ENCODE measurements at places on chromosomes 12 and 14.

GRCh38 chr14:104174051-104174450 lies 35.7 kb downstream of the KIF26A start:
- no peak for DNase-seq

- DNase-seq, result peak; percentile 25
Measured at GRCh38 chr12:110575326-110575725, 7.8 kb downstream of the PPTC7 start.

- DNase-seq, result no peak
Measured at GRCh38 chr12:701896-702539, 38.8 kb upstream of the NINJ2 start.

DNA sequence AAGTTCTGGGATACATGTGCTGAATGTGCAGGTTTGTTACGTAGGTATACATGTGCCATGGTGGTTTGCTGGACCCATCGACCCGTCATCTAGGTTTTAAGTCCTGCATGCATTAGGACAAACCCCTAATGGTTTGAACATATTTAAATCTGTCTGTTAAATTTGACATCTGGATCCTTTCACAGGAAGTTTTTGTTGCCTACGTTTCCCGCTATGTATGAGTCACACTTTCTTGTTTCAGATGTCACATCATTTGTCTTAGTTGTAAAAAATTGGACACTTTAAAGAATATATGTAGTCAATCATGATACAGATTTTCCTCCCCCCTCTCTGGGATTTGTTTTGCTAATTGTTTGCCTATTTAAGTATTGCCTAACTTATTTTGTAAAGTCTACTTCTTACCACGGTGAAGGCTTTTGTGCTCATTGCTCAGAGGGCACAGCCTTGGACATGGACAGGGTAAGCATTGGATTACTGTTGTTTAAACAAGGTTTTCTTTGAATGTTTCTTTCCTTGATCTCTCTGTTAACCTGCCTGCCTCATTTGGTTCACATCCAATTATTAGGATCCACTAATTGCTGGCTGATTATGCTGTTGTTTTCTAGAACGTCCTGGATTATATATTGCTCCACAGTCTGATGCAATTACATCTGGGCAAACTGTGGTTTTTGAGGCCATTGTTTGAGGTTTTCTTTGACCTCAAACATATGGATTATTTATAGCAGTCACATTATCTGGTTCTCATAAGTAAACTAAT lies 1441.4 kb downstream of the AACS start:
- DNase-seq, result peak; percentile 16

GRCh38 chr12:3523728-3524127 lies 32.7 kb downstream of the PRMT8 start:
- DNase-seq, result no peak

DNA sequence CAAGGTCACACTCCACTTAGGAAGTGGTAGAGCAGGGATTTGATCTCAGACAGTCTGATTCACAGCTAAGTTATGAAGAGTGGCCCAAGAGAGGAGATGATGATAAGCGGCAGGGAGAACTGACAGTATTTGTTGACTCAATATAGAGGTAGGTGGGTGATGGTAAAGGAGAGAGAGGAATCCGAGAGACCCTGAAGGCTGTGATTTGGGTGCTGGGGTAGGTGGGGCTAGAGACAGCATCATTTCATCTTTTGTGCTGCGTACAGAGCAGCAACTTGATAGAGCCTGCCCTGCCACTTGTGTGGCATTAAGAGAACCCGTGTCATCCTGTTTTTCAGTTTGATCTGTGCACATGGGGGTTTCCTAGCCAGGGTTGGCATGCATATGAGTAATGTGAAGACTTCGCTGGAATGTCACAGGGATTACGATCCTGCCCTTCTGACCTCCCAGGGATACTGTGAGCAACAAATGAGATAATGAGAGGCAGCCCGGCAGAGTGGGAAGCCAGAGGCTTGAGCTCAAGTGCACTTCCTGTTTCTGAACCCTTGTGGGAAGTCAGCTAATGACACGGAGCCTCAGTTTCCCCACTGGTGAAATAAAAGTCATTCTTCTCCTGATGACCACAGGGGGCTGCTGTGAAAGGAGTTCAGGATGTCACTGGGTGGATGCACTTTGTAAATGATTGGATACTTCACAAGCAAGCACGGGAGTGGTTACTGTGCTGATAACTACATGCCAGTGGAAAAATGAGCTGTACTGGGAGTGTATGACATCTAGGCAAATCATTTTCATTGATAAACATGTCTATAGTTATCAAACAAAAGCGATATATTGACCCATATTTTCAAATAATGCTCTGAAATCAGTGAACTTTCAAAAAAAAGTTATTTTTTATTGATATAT lies 59.5 kb upstream of the IGF1 start:
- DNase-seq, result peak; percentile 32

- peak; percentile 72 for DNase-seq
Measured at GRCh38 chr12:77521508-77522115, 309.1 kb upstream of the NAV3 start.

- no peak for DNase-seq
Measured at GRCh38 chr12:1698720-1699119, 7.8 kb downstream of the ADIPOR2 start.

DNA sequence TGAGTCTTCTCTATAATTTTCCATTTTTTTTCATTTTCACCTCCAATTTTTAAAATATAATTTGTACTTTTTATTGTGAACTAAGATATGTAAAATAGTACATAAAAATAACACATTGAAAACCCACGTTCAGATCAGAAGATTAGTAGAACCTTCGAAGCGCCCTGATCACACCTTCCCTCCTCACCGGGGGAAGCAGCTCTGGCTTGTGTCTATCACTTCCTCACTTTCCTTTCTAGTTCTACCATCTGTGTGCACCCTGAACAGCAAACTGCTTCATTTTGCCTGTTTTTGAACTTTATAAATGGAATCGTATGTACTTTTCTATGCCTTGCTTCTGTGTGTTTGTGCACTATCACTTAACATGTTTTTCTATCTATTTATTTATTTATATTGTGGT lies 11.8 kb upstream of the CD27 start:
- no peak for DNase-seq

- DNase-seq, result no peak
Measured at GRCh38 chr14:100612986-100613385, 25.8 kb upstream of the BEGAIN start.

- no peak for DNase-seq
Measured at GRCh38 chr12:120075034-120075616, 41.4 kb downstream of the RAB35 start.

GRCh38 chr12:78155546-78155945 lies 324.9 kb downstream of the NAV3 start:
- DNase-seq, result no peak

DNA sequence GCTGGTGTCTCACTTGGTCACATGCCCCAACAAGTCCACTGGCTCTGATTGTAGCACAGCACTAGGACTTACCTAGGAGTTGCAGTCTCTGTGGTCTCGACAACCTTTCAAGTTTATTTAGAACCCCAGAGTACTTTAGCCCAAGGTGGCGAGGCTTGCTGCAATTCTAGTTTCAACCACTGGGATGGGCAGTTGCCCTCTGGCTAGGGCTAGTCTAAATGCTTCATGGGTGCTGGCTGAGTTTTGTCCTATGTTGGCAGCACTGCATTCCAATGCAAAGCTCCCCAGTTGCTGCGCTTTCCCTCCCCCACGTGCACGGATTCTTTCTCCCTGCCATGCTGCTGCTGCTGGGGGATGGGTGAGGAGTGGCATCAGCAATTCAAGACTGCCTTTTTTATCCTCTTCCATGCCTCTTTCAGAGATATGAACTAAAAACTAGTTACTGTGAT lies 207.9 kb downstream of the SYNE2 start:
- DNase-seq, result no peak

DNA sequence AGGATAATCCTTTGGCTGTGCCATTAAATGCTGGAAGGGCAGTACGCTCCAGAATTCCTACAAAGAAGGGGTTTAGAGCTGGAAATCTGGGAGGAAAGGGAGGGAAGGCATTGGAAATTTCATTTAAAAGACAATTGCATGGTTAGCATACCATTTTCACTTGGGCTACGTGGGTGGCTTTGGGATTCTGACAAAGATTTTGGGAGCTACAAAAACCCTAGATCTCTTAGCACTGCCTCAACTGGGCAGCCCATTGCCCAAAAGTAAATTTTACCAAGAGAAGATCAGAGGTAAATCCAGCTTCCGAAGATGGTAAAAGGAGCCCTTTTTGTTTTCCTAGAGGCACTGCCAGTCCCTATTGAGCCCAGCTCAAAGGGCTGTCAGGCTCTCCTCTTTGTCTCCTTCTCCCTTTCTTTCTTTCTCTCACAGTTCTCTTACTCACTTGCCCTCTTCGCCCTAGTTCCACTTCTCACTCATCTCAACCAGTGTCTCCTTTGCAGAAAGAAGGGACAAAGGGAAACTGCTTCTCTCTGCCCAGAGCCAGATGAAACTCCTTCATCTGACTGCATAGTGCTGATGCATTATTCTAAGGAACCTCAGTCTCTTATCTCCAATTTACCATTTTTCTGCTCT lies 125.4 kb upstream of the PLEKHA5 start:
- DNase-seq, result no peak

GRCh38 chr14:34081101-34081575 lies 130.3 kb upstream of the EGLN3 start:
- no peak for DNase-seq

DNA sequence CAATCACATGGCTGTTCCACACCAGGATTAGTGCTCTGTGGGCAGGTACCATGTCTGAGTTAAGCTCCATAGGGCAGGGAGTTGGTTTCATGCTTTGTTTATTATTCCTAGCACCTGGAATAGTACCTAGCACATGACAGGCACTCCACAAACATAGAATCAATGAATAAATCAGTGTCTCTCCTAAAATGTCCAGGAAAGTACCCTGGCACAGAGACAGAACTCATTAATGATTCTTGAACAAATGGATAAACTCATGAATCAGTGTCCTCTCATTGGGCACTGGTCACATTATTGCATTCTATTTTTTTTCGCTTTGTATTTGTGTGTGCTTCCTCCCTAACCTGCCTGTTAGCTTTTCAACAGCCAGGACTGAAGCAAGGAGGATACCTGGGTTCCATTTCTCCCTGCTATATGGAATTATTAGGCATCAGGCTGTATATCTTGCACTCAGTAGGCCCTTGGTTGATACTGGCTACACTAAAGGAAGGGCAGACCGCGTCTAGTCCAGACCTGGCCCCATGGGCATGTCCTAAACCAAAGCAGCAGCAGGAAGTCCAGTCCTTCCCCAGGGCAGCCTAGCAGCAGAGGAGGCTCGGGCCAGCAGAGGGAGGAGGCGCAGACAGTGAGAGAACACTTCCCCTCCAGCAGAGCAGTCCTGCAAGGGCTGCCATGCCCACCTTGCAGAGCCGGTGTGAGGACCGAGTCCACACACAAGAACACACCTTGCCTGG lies 18.4 kb downstream of the HDAC7 start:
- DNase-seq, result no peak

DNA sequence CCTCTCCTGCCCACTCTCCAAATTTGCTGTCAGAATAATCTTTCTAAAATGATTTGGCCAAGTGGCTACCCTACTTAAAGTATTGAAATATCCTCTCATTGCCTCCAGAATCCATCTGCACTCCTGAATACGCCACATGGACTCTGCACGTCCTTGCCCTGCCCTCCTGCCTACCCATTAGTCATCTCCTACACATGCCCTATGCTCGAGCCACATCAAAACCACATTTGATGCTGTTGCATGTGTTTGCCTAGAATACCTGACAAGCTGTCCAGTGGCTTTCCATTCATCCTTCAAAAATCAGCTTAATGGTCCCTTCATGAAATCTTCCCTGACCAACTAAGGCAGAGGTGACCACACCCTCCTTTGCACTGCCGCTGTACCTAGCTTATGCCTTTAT lies 17.0 kb downstream of the VCPKMT start:
- DNase-seq, result no peak

DNA sequence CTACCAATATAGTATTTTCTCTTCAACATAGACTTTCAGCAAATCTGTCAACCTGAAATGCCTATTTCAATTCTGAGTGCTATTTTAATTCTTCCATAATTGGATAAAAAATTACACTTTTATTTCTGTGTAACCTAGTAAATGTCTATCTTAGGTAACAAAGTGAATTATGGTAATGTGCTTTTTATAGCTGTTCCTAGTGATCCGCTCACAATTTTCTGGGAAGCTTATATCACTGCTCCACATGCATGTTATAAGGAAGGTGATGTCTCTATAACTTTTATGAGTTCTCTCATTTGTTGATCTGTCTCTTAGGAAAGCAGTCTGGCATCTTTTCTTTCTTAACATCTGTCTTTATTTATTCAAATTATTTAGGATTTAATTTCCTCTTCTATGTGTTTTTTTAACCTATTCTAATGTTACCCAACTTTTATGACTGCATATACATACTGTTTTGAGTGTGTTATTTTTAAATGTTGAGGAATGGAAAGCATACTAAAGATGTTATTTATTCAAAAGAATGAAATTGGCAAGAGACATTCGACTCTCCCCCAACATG lies 777.1 kb upstream of the MDGA2 start:
- DNase-seq, result no peak

DNA sequence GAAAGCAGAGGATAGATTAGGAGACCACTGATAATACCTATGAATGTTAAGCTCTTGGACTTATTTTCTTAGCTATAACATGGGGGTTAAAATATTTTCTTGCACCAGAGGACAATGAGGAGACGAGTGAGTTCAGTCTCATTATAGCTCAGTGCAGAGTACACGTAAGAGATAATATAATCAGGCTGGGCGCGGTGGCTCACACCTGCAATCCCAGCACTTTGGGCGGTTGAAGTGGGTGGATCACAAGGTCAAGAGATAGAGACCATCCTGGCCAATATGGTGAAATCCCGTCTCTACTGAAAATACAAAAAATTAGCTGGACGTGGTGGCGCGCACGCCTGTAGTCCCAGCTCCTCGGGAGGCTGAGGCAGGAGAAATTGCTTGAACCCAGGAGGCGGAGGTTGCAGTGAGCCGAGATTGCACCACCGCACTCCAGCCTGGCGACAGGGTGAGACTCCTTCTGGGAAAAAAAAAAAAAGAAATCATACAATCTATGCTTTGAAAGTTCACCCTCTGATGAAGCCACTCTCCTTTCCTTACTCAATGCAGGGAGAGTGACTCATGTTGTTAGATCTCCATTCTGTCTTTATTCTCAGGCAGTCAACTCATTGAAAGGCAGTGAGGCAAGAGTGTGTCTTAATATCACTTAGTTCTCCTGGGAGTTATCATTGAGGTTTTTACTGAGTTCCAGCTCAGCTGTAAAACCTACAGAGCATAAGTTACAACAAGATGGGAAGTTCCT lies 134.2 kb downstream of the SYNE2 start:
- DNase-seq, result peak; percentile 88

GRCh38 chr12:92041742-92042141 lies 103.9 kb downstream of the BTG1 start:
- no peak for DNase-seq

All from fibroblast of gingiva (primary cell).